ENCODE measurements at places on chromosomes 2 and 18.
A peak's percentile ranks its signal among the peaks of the same experiment; 100 is the strongest.

DNA sequence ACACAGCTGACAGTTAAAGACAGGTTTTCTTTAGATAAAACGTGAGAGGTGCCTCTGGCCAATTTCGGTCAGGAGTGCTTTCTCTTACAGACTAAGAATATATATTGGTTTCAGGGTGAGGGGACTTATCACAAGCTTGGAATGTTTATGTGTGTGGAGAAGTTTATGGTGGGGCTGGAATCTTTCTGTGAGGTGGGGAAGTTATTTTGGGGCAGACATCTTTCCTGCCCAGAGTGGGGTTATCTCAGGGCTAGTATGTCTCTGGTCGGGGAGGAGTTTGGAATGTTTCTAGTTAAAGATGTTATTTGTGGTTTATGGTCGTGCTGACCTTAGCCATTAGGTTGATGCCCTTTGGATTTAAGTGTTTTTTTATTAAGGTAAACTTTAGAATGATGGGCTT is 115.2 kb downstream of the SLC5A7 start:
- no peak for DNase-seq

DNA sequence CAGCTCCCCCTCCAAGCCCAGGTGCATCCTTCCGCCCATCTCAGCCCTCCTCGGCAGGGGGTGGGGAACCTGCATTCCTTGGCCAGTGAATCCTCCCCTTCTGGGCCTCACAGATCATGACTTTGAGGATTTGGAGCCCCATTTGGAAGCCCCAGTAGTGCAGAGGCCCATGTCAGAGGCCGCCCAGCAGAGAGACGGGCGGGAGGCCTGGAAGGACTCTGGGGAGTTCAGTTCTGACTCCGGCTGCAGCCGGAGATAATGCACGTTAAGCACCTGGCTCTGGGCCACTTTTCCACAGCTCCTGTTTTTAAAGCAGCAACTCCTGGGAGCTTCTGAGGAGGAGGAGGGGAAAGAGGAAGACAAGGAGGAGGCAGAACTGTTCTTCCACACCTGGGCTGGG is 14.9 kb downstream of the ATOH8 start:
- DNase-seq = no peak

DNA sequence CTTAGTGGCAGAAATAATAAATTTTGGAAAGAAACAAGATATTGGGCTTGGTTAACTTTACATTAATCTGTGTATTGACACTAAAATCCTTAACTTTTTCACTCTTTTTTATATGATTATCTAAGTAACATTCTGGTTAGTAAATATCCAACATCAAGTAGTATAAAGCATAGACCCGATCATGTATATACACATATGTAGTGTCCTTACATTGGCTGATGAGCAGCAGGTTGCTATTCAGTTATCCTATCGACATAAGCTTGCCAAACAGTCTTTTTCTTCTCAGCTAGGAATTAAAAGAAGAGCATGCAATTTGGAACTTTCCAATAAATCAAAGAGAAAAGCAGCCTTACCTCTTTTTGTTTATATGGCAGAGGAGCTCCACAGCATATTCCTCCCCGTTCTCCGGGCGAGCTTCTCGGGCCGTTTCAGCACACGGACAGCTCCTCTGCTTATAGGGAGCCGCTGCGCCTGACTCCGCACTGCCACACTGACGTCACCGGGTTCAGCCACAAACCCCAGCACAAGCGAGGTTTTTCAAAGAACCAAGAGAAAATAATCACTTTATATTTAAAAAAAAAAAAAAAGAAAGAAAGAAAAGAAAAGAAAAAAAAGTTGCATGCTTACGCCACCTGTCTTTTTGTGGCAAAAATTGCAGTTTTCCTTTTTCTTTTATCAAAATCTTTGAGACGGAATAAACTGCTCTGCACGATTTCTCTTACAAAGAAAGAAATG is at the start of gene SCG2:
SCG2 (minus strand) TSS at position 430 of the 735 bp plus-strand sequence. CDS start 3,079 bp downstream, outside the sequence.
- peak; percentile 13 for DNase-seq

DNA sequence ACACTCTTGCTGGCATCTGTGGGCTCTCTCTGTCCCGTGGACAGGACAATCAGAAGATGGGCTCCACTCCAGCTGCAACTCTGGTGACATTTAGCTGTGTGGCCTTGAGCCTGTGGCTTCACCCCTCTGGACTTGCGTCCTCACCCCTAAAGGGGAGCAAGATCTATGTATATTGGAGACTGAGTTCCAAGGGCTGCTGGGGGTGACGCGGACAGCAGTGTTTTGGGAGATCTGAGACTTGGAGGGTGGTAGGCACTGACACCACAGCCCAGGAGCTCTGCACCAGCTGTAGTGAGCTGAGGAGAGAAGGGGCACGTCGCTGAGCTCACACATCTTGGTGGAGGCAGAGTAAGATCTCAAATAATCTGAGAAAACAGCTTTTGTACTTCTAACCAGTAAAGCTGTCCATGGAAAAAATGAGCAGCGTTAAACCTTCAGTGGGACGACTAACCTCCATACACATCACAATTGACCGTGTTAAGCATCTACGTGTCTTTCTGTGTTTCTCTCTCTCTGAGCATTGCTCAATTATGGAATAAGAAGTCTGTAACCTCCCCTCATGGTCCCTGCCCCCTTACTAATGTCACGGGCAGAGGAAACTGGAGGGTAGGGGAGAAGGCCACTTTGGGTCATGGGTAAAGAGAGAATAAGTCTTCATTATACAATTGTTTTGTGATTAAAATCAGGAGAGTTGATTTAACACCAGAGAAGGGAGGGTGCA is 85.8 kb downstream of the SH3RF3 start:
- no peak for DNase-seq

- DNase-seq = no peak
These were observed 219.0 kb downstream of the ANAPC1 start for GRCh38 chr2:111665011-111665410.

Measured in CD8-positive, alpha-beta memory T cell (primary cell).